ENCODE measurements at places on chromosomes 16 and 17.

GRCh38 chr17:63480192-63480784 is 3.4 kb downstream of the ACE start:
- DNase-seq = no peak

GRCh38 chr17:7183433-7184090 is 4.4 kb upstream of the ASGR1 start:
- no peak for DNase-seq

DNA sequence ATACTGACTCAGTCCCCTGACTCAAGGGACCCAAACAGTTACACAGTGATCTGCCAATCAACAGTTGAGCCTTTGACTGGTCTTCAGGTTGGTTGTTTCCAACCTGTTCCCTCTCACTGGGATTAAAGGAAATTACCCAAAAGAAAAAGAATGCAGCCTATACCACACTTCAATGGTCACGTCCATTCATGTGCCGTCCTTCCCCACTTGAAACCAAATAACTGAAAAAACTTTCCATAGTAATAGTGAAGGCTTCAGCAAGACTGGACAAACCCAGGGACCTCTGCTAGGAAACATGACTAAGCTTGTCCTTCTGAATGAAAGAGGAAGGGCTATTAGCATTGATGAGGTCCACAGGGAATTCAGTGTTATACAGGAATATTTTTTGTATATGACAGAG is 30.6 kb downstream of the MRPS23 start:
- DNase-seq = no peak

- DNase-seq = no peak
Measured at GRCh38 chr17:63369233-63369632, 76.9 kb downstream of the CYB561 start.

- no peak for DNase-seq
Measured at GRCh38 chr16:85675251-85675874, 13.4 kb downstream of the GINS2 start.

DNA sequence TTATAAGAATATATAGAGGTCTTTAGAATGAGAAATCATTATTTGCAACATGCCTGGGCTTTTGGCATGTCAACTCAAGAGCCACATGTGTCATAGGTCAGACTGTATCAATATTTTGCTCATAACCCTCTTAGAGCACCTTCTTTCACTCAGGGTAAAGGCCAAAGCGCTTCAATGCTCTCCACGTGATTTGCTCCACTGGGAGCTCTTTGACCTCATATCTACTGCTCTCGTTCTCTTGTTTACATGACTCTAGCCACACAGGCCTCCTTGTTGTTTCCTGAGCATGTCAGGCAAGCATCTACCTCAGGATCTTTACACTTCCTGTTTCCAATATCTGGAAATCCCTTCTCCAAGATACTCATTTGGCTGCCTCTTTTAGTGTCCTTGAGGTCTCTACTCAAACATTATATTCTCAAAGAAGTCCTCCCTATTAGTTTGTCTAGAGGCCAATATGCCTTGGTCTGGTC is 148.4 kb downstream of the TOX3 start:
- no peak for DNase-seq

GRCh38 chr17:46841561-46842379 is 9.6 kb upstream of the WNT9B start:
- DNase-seq = no peak

- no peak for DNase-seq
Measured at GRCh38 chr17:18218756-18219415, 6.5 kb upstream of the LLGL1 start.

DNA sequence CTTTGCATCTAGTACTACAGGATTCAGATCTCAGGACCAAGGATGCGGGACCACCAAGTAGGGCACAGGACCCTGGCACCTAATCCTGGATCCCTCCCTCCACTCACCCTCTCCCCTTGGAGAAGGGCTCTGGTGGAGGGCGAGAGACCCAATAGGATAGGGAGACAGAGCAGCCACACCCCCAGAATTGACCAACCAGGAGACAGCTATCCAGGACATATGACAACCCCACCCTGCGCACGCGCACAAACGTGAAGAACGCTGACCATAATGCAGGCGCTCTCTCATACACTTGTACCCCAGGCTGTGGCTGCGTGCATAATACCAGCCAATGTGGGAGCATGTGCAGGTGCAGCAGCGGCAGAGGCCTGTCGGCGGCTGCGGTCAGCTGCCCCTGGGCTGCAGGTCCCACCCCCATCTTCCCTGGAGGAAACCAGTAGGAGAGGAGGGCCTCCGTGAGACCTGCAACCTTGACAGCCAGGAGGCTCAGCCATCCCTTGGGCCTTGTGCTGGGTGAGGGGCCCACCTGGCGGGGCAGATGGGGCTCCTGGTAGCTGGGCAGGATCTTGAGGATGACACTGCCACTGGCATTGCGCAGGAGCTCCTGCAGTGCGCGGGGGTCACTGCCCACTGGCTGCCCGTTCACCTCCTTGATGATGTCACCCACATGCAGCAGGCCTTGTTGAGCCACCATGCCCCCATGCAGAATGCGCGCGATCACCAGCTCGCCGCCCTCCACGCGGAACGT is 25.4 kb downstream of the MPP2 start:
- no peak for DNase-seq

DNA sequence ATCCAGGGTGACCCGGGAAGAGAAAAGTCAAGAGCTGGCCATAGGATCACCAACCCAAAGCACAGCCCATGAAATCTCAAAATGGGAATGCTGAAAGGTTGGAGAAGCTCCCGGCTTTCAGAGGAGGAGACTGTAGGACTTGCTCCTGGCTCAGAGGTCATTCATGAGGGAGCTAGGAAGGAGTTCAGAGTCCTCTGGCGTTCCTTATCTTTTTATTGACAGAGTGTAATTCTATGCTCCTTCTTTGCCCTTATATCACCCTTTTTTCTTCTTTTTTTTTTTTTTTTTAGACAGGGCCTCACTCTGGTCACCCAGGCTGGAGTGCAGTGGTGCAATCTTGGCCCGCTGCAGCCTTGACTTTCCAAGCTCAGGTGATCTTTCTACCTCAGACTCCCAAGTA is 27.3 kb upstream of the CNOT1 start:
- no peak for DNase-seq

DNA sequence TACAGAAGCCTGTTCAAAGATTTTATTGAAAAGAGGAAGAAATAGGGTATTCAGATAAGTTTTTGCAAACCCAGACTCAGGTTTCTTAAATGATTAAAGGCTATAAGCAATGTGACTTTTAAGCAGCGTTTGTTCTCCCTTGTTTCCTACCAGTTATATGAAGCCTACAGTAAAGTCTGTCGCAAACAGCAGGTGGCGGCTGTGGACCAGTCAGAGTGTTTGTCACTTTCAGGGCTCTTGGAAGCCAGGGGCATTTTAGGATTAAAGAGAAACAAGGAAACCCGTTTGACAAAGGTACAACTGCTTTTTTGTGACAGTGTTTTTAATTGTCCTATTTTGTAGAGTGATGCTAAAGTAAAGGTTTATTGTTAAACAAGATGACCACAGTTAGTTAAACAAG is 7.7 kb upstream of the RARA start:
- no peak for DNase-seq

DNA sequence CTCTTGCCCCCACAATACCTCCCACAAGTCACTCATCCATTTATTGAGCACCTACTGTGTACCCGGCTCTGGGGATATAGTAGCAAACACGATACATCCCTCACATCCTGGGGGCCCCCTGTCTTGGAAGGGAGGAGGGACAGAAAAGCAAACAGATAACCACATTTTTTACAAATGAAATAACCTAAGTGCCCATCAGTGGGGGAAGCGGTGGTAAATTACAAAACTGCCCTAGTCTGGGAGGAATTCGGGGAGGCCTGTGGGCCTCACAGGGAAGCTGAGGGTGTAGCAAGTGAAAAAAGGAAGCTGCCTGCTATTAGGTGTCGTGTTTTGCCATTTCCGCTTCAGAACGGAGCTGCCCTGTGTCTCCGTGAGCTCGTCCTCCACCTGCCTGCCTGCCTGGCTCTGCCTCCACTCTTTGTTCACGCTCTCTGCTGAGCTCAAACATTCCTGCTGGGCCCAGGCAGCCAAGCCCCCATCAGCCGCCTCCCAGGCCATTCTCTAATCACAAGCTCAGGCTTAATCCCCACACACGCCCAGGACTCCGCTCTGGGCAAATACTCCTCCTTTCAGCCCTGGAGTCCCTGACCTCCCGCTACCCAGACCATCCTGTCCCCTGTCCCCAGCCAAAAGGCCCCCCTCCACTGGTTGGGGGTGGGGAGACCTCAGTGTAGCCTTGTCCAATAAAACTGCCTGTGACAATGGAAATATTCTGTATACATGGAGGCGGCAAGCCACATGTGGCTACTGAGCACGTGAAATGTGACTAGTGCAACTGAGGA is 10.2 kb upstream of the SEC14L5 start:
- DNase-seq = no peak

- no peak for DNase-seq
Measured at GRCh38 chr16:23107117-23107516, 42.1 kb downstream of the USP31 start.

DNA sequence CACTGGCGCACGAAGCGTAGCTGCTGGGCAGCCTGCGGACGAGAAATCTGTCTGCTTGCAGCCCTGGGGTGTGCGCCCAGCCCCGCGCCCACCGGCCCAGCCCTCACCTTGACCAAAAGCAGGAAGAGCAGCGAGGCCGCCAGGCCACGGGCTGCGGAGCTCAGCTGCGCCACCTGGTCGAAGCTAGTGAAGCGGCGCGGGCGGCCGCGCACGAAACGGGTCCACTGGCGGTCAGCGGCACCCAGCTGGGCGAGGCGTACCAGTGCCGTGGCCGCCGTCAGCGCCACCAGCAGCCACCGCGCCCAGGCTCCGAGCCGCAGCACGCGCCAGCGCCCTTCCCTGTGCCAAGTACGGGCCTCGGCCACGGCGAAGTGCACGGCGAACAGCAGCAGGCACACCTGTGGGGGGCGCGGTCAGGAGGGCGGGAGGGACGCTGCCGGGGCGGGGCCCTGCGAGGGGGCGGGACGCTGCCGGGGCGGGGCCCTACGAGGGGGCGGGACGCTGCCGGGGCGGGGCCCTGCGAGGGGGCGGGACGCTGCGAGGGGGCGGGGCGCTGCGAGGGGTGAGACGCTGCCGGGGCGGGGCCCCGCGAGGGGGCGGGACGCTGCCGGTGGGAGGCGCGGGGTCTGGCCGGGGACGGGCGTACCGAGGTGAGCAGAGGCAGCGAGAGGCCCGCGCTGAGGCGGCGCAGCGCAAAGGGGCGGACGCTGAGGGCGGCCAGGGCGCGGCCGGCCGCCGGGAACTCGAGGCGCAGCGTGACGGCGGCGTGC is 43.2 kb downstream of the TSC2 start:
- DNase-seq = peak; percentile 52

DNA sequence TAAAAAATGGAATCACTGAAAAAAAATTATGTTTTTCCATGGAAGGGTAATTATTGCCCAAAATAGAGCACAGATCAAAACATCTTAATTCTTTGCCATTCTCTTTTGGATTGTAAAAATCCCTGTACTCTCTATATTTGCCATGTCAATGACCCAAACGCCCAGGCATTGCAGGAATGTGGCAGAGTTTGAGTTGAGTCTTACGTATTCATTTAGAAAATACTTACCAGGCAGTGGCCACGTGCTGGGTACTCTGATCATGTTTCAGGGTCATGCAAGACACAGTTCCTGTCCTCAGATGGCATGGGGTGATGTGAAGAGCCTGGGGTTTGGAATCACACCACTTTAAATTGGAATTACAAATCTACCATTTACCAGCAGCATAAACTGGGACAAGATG is 267.7 kb downstream of the ABCC12 start:
- DNase-seq = no peak

GRCh38 chr17:80265205-80266068 is 4.8 kb downstream of the RNF213 start:
- no peak for DNase-seq

GRCh38 chr16:79201436-79201835 is 399.1 kb downstream of the MAF start:
- no peak for DNase-seq

DNA sequence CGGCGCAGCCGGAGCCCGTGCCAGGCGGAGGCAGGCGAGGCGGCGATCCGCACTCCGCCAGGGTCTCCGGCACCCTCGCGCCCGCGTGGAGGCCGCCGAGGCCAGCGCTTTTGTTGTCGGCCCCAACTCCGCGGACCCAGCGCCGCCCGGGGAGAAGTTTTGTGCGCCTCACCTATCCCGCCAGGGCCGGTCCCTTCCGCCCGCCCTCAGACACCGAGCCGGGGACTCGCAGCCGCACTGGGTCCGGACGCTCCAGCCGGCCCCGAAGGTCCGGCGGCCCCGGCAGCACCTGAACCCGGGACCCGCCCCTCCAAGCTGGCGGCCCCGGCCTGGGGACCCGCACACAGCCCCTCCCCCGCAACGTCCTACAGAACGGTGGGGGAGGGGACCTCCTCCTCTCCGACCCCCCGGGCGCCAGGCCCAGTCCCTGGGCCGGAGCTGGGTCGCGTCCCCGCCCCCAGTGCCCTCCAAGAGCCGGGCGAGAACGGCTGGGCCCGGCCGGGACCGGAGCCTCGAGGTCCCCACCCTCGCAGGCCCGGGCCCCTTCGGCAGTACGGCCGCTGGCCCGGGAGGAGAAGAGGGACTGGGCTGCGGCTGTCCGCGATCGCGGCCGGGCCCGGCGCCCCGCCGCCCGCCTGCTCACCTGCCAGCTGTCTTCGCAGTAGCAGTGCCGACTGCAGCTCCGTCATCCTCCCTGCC is 698 bp downstream of the UBE2G1 start:
- no peak for DNase-seq

DNA sequence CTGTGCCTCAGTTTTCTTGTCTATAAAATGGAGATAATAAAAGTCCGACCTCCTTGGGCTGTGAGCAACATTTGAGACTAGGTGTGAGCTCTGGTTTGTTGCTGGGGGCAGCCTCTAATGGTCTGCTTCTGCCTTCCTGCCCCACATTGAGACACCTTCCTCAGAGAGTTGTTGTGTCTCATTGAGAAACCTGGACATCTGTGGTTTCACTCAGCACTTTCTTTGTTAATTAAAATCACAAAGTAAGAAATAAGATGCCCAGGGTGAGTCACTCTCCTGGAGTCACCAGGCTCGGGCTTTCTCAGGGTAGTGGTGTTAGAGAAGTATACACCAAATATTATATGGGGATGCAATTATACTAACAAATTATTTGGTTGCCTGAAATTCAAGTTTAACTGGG is 389.2 kb upstream of the SALL1 start:
- no peak for DNase-seq

DNA sequence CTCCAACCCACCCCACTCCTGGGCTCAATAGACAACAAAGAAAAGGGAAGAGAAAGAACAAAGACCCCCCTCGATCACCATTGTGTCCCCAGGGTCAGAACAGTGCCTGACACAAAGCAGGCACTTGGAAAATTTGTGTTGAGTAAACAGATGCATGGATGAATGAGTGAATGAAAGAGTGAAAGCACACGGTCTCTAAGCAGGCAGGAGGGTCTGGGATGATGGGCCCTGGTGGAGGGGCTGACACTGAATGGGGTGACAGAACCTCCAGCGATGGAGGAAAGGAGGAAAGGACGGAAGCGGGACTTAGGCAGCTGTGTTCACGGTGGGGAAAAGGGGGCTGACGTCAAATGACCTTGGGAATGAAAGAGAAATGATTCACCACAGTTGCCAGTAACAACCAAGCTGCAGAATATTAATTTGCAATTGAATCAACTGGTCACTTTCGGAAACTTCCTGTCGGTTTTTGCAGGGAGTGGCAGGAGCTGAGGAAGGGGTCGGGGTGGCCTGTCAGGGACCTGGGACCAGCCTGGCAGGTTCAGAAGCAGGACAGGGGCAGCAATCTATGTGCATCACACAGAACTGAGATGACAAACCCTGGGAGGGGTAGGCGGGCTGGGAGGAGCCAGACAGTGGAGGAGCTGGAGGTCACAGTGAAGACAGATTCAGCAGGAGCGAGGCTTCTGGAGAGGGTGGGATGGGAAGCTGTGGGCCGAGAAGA is 6.7 kb upstream of the GAST start:
- no peak for DNase-seq

All from NCI-H2029 treated with DMSO at 0.1 percent for 48 hours (cell line).